ENCODE measurements at places on chromosomes 12 and 14. TPM values are rescaled to one million over a fixed set of nuclear protein-coding genes. Genes with fewer than 3 reads are reported as not detected.

ZNF705A gene
- not detected for total RNA-seq

DNA sequence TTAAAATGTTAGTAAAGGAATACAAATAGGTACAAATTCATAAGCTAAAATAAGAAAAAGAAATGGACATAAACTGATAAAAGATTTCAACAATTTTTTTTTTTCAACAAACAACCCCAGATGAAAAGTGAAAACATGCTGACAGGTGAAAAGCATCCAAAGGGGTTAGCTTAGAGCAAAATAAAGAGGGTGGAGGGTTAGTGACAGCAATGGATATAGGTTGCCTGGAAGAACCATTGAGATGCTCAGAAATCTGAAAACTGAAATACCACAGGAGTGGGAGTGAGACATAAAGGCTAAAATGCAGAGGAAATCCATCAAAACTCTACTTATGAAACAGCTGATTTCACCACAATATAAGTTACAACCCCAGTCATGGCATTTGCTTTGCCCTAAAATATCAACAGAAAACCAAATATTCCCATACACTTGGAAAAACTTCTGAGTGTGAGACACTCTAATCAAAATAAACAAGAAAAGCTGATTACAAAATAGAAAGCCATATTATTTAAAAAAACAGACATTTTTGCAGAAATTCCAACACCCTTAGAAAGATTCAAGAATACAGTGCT is 136.3 kb upstream of the PLEKHG7 start:
- no peak for DNase-seq

DNA sequence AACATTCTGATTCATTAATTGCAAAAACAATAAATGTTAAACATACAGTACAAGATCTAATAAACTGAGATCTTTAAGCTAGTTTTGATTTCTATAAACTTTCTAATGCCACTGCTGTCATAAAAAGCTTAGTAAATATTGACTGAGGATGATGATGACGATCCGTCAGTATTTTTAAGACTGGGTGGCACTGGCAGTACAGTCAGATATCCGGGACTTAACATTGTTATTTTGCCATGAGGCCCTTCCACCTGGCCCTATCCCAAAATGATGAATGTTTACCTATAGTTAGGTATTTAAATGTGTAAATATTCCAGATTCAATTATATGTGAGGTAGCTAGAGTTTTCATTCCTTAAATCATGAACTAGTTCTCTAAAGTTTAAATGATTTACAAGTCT is 158.5 kb downstream of the FOXA1 start:
- no peak for DNase-seq

SLC2A3 gene
- 569 TPM for total RNA-seq

DNA sequence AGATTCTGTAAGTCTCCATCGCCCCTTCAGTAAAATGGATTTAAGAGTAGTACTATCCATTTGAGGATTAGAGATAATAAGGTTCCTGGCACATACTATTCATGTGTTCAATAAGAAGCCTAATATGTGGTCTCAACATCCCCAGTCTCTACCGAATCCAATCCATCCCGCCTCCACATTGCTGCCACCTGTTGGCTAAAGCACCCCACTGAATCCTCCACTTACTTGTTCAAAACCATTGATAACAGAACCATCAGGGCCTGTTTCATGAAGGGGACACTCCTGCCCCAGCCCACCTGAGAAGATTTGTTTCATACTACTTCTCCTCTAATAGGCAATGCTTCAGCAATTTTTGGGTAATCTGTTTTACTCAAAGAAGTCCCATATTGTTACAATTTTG is 147.5 kb downstream of the SLC2A13 start:
- DNase-seq, result peak; percentile 50

DNA sequence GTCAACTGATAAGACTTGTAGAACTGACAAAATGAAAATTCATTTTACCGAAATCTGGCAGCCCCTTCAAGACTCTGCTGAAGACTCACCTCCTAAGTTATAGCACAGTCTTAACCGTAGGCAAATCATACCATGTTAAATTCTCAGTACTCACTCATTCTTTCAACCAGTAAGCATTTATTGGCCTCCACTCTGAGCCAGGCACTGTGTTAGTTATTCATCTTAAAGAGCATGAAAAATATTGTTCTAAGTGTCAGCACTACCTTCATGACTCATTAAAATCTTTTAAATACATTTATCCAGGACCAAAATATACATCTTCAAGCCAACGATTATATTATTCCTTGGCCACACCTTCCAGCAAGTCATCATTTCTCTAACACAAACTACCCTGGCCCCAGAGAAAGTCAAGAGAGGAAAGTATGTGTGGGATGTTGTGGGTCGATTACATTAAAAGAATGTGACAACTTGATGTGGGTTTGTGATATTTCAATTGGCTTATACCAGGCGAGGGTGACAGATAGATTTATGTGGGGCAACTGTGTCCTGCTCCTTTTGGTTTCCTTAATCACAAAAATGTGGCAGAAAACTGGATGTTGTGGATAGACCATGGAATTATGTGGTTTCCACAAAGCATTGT is 55.0 kb downstream of the TMEM30B start:
- DNase-seq, result no peak

Measured in H9 (cell line).